Sigmoid colon (tissue), 7 donors: ENCODE measurements at places on chromosomes 4 and X. TPM values are rescaled to one million over a fixed set of nuclear protein-coding genes. Genes with fewer than 3 reads are reported as not detected.

DNA sequence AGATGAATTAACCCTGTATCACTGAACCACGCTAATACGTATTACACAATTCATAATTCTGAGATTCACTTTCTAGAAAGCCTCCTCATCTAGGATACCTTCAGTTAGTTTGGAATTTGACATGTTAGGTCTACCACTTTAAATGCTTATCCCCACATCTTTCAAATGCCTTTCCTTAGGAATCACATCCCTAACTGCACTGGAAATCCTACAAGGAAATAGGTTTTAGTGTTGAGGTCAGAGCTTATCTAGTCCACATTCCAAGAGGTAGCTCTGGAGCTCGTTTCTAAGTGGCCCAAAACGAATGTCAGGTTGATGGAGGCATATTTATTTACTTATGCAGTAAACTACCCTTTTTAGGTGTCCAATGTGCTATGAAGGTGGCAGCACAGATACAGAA lies 18.0 kb downstream of the PDHA1 start:
- no peak for DNase-seq

- DNase-seq: no peak
Observed at GRCh38 chr4:19416146-19416545, 835.6 kb upstream of the SLIT2 start.

DNA sequence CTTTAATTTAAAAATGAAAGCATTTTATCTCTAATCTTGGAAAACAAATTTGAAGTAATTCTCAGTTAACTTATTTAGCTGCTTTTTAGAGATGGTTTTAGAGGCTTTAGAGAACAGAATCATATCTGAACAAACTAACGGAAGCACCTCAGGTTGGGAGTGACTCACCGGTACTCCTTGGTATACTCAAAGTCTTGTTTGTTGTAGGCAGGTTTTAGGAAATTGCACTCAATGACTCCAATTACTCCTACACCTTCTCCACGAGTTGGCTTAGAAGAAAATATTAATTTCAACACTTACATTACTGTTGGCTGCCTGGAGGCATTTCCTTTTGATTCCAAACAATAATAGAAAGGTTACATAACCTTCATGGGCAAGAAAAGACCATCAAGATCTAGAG lies 23.6 kb downstream of the MORC4 start:
- no peak for DNase-seq

IL2 gene
- not detected for polyA plus RNA-seq

DNA sequence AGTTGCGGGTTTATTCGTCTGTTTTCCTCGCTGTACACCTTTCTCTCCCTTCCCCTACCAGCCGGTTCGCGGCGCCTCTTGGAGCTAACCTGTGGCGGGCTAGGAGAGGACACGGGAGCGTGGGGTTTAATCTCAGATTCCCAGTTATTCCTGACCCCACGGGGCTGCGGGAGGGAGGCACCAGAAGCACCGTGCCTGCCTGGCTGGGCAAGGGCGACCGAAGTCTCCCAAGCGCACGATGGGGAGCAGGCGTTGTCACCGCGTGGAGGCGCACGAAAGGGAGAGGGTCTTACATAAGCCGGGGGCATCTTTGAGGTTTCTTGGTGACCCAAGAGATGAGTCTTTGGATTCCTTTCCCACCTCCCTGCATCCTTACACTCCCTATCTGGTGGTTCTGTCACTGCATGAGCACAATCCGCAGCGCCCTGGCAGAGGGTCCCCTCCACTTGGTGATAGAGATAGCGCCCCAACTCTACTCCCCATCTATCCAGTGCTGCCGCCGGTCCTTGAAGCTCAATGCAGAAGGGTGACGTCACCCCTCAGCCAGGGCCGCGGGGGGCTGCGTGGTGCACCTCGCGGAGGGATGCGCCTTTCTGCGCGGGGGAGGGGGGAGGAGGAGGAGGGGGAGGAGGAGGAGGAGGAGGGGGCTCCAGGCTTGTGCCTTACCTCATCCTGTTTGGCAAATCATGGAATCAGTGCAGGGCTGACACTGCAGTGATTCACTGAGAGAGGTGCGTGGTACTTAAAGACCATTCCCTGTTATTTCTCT lies 793 bp downstream of the TSPAN7 start:
- peak; percentile 68 for DNase-seq

RBM47 gene
- polyA plus RNA-seq: 92.5 TPM

GRCh38 chr4:171025343-171025742 lies 787.9 kb upstream of the GALNTL6 start:
- no peak for DNase-seq

- no peak for DNase-seq
Observed at GRCh38 chrX:149504226-149504914, 736 bp downstream of the IDS start.

DNA sequence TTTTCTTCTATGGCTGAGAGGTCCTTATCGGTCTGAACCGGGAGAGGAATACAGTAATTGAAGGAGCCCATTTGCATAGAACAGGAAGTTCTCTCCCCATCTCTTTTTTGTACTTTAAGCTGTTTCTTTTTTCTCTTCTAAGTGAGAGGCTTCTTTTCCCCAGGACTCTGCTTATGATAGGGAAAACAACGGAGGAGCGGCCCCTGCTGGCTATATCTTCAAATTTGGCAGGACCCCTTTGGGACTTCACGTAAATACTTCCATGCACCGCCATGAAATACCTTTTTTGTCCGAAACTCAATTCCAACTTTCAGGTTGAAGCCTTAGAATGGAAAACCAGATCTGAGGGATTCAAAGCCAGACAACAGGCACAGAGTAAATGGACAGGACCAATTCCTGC lies 1153.0 kb upstream of the INTU start:
- DNase-seq: no peak

DNA sequence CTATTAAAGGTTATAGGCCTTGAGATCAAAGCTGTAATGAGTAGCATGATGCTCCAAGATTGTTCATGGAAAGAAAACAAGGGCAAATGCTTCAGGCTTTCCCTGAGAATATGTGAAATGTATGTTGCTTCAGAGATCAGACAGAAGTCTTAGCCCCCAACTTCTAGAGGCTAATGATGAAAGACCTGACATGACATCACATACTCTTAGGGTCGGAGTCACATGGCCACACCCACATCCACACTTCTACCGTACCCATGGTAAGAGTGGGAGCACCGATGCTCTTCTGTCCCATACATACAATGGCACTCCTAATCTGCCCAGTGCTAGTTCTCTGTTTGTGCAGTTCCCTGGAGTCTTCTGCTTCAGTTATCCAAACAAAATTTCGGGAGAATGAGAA lies 111.9 kb upstream of the ACSL4 start:
- DNase-seq: no peak

DNA sequence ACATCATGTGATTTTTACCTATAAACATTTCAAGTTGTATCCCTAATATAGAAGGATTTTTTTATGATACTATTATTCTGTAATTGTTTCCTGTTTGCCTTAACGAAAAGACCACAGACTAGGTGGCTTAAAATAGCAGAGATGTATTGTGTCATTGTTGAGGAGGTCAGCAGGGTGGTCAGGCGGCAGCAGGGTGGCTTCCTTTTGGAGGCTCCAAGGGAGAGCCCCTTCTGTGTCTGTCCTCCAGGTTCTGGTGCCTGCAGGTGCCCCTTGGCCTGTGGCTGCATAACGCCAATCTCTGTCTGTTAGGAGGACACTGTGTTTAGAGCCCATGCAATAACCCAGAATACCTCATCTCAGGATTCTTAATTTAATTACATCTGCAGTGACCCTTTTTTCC lies 118.1 kb downstream of the TBL1X start:
- no peak for DNase-seq

SLC30A9 gene
- 27.2 TPM for polyA plus RNA-seq

GAGE12F gene
- not detected for polyA plus RNA-seq

NALF2 gene
- polyA plus RNA-seq: under 0.01 TPM

GRCh38 chrX:19332983-19333382 lies 10.7 kb upstream of the PDHA1 start:
- DNase-seq: no peak

GRCh38 chrX:65674204-65674893 lies 6.9 kb downstream of the MSN start:
- no peak for DNase-seq

STK32B gene
- polyA plus RNA-seq: 0.51 TPM

DNA sequence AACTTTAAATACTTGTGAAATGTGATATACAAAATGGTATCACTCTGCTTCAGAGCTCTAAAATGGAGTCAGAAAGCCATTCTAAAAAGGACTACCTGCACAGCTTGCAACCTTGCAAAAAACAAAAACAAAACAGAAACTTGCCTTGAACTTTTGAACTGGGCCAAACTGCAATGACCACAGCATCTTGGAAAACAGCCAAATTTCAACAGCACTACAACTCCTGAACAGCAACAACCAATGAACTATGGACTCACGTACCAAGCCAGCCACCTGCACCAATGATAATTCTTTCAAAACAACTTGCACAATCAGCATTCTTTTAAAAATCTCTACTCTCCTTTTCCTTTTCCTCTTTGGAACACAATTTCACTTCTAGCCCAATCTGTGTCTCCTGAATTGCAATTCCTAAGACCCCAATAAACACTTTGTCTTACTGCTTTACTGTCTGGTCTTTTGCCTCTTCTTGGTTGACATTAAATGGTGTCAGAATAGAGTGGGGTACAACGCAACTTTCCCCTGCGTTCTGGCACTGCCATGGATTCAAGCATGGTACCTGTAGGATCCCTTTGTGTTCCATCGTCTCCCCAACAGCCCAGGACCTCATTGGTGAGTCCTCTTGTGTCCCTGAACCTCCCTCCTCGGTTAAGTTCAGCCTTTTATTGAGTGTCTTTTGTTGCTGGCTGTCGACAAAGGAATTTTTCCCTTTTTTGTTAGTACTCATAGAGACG lies 35.7 kb upstream of the FMR1 start:
- DNase-seq: no peak

GRIA2 gene
- polyA plus RNA-seq: 0.25 TPM

TRIM60 gene
- polyA plus RNA-seq: not detected

CPE gene
- polyA plus RNA-seq: 22.7 TPM

DNA sequence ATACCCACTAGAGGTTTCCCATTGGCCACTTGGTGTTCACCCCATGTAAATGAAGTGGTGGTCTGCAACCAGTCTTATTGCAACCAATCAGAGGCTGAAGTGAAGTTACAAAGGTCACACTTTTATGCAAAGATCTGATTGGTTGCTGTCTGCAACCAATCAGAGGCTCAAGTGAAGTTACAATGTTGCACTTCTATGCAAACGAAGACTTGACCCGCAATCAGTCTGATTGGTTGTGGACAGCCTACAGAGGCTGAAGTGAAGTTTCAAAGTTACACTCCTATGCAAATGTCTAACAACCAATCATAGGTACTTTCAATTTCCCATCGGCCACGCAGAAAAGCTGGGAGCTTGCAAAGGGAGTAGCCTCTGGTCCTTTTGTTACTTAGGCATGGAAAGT lies 22.3 kb upstream of the XPNPEP2 start:
- DNase-seq: no peak

- DNase-seq: no peak
Observed at GRCh38 chr4:153018684-153019083, 82.6 kb downstream of the FHDC1 start.

- no peak for DNase-seq
Observed at GRCh38 chr4:1910643-1911042, 39.5 kb downstream of the NSD2 start.

GRCh38 chrX:23373129-23373804 lies 38.6 kb downstream of the PTCHD1 start:
- DNase-seq: no peak

CDS1 gene
- polyA plus RNA-seq: 6.9 TPM

TMEM35A gene
- polyA plus RNA-seq: 1.8 TPM

GRCh38 chrX:149845385-149845784 lies 35.6 kb upstream of the MAGEA8 start:
- no peak for DNase-seq

GRCh38 chr4:85836588-85837438 lies 361.9 kb downstream of the ARHGAP24 start:
- DNase-seq: no peak

DNA sequence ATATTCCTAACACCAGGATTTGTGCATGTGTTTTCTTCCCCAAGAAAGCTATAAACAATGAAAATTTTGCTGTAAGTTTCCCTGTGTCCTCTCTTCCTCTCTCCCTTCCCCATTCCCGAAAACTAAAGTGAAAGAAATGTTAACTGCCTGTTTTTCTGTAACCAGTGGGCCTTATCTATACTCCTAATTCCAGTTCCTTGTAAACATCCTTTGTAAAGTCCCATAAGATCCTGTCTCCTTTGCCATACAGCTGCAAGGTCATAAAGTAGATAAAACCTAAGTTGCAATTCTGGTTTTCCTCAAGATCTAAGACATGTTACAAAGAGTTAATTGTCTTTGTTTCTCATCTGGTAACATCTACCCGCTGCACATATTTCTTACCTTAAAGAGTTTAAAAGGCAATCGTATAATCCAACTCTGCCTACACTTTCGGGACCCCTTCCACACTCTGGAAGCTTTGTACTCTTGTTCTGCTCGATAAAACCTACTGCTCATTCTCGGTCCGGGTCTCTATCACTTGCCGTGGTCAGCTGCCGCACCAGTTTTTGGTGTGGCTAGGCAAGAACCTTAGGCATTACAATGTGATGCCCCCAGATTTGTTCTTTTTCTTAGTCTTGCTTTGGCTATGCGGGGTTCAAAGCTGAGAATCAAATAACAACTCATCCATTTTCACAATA lies 20.5 kb downstream of the UGT2B7 start:
- DNase-seq: no peak

ELK1 gene
- 22.3 TPM for polyA plus RNA-seq

- no peak for DNase-seq
Observed at GRCh38 chr4:165963621-165964020, 90.6 kb downstream of the TLL1 start.

ANXA3 gene
- polyA plus RNA-seq: 109 TPM
